ENCODE measurements at places on chromosomes 12 and 14.

- H3K27me3 ChIP-seq, result no peaks in the 10 kb centered on the region
- DNase-seq, result no peak
- peaks cover 33% of the 10 kb centered on the region for H3K4me1 ChIP-seq
- H3K4me3 ChIP-seq, result no peak overlapping the region
- peaks cover 5% of the 10 kb centered on the region for H3K36me3 ChIP-seq
Observed at GRCh38 chr14:73290279-73290678, 53.0 kb downstream of the PAPLN start.

DNA sequence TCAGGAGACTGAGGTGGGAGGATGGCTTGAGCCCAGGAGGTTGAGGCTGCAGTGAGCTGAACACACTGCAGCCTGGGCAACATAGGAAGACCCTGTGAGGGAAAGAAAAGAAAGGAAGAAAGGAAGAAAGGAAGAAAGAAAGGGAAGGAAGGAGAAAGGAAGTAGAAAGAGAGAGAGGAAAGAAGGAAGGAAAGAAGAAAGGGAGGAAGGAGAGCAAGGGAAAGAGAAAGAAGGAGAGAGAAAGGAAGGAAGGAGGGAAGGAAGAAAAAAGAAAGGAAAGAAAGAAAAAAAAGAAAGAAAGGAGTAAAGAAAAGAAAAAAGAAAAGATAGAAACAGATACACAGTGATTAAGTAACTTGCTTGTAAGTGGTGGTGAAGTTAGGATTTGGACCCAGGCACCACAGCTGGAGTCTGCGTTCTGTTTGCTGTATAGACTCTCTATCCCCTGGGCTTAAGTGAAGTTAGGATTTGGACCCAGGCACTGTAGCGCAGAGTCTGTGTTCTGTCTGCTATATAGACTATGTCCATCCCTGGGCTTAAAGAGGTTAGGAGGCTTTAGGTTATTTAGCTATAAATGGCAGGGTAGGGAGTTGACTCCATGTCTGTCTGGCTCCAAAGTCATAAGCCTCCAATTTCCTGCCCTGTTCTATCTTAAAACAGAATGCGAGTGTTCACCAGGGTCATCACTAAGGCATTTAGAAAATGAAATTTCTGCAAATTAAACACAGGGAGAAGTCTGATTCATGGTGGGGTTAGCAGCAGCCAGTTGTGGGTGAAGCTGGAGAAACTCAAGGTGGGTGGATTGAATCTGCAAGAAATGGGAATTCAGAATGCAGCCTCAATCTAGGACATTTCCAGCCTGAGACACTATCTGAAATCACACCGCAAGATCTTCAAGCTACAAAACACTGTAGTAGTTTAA, 13.3 kb upstream of the C12orf75 start:
- H3K27ac ChIP-seq, result no peak overlapping the region
- DNase-seq, result no peak
- no peaks in the 10 kb centered on the region for H3K27me3 ChIP-seq
- H3K36me3 ChIP-seq, result peaks cover 2% of the 10 kb centered on the region
- H3K4me1 ChIP-seq, result peaks cover 8% of the 10 kb centered on the region

GRCh38 chr12:89971880-89972279, 263.2 kb upstream of the ATP2B1 start:
- no peaks in the 10 kb centered on the region for H3K36me3 ChIP-seq
- H3K4me1 ChIP-seq, result peaks cover 13% of the 10 kb centered on the region
- H3K27ac ChIP-seq, result no peak overlapping the region
- H3K4me3 ChIP-seq, result no peak overlapping the region

DNA sequence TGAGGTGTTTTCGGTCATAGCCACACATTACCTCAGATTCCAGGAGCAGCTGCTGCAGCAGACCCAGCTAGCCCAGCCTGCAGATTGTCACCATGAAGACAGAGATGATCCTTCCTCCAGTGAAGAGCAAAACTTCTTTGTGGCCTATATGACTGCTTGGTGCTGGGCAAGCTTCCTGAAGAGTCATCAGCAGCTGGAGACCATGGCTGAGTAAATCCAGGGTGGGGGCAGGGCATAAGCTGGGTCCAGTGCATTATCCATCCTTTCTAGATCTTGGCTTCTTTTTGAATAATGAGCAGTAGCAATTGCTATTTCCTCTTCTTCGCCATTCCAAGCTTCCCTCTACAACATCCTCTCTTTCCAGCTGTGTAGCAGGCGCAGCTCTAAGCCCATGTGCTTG, 373.1 kb upstream of the DDHD1 start:
- no peak for DNase-seq
- no peaks in the 10 kb centered on the region for H3K4me1 ChIP-seq
- no peaks in the 10 kb centered on the region for H3K27me3 ChIP-seq
- H3K4me3 ChIP-seq, result no peak overlapping the region

- H3K36me3 ChIP-seq, result no peaks in the 10 kb centered on the region
- H3K4me1 ChIP-seq, result no peaks in the 10 kb centered on the region
- peaks cover 12% of the 10 kb centered on the region for H3K27me3 ChIP-seq
- no peak overlapping the region for H3K27ac ChIP-seq
Observed at GRCh38 chr12:65945457-65945856, 121.2 kb downstream of the HMGA2 start.

DNA sequence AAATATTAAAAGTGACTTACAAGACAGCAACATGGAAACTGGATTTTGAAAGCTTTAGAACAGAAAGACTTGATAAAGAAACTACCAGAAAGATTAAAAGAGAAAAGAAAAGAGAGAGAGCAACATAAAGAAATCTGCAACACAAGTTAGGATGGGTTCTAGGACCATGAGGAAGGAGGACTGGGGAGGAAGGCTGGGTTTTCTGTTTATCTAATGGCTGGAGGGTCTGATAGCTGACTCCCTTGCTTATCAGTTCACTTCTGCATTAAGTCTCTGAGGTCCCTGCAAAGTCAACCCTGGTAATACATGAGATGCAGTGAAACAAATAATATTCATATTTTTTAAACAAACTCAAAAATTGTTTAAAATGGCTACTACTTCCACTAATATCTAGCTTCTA, 90.1 kb downstream of the RPAP3 start:
- no peaks in the 10 kb centered on the region for H3K4me1 ChIP-seq
- no peak for DNase-seq
- no peak overlapping the region for H3K27ac ChIP-seq
- H3K4me3 ChIP-seq, result no peak overlapping the region
- H3K36me3 ChIP-seq, result peaks cover 31% of the 10 kb centered on the region
- H3K27me3 ChIP-seq, result no peaks in the 10 kb centered on the region

GRCh38 chr12:59304077-59304721, 291.6 kb upstream of the SLC16A7 start:
- no peaks in the 10 kb centered on the region for H3K36me3 ChIP-seq
- H3K27ac ChIP-seq, result no peak overlapping the region
- DNase-seq, result no peak
- H3K4me3 ChIP-seq, result no peak overlapping the region
- no peaks in the 10 kb centered on the region for H3K4me1 ChIP-seq

GRCh38 chr14:103292426-103293374, 41.3 kb upstream of the EIF5 start:
- DNase-seq, result peak; percentile 73
- H3K27ac ChIP-seq, result no peak overlapping the region
- no peak overlapping the region for H3K4me3 ChIP-seq
- peaks cover 26% of the 10 kb centered on the region for H3K27me3 ChIP-seq
- H3K4me1 ChIP-seq, result no peaks in the 10 kb centered on the region
- no peaks in the 10 kb centered on the region for H3K36me3 ChIP-seq

GRCh38 chr14:86999036-86999435, 993.9 kb downstream of the GALC start:
- H3K27ac ChIP-seq, result no peak overlapping the region
- no peaks in the 10 kb centered on the region for H3K27me3 ChIP-seq
- DNase-seq, result no peak
- no peaks in the 10 kb centered on the region for H3K4me1 ChIP-seq

GRCh38 chr12:13583630-13584029, 387.1 kb downstream of the EMP1 start:
- H3K36me3 ChIP-seq, result no peaks in the 10 kb centered on the region
- H3K4me3 ChIP-seq, result no peak overlapping the region
- DNase-seq, result no peak
- H3K27ac ChIP-seq, result no peak overlapping the region

DNA sequence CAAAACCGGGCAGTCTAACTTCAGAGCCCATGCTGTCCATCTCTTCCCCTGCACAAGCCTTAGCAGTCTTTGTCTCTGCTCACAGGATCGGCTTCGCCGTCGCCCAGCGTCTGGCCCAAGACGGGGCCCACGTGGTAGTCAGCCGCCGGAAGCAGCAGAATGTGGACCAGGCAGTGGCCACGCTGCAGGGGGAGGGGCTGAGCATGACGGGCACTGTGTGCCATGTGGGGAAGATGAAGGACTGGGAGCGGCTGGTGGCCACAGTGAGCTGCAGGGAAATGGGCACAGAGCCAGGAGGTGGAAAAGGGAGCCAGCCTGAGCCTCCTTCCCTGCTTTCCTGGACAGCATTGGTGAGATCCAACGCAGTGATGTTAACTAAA, 14.2 kb upstream of the CARMIL3 start:
- H3K36me3 ChIP-seq, result no peaks in the 10 kb centered on the region
- H3K27me3 ChIP-seq, result no peaks in the 10 kb centered on the region
- no peak overlapping the region for H3K4me3 ChIP-seq
- no peak overlapping the region for H3K27ac ChIP-seq
- DNase-seq, result no peak

DNA sequence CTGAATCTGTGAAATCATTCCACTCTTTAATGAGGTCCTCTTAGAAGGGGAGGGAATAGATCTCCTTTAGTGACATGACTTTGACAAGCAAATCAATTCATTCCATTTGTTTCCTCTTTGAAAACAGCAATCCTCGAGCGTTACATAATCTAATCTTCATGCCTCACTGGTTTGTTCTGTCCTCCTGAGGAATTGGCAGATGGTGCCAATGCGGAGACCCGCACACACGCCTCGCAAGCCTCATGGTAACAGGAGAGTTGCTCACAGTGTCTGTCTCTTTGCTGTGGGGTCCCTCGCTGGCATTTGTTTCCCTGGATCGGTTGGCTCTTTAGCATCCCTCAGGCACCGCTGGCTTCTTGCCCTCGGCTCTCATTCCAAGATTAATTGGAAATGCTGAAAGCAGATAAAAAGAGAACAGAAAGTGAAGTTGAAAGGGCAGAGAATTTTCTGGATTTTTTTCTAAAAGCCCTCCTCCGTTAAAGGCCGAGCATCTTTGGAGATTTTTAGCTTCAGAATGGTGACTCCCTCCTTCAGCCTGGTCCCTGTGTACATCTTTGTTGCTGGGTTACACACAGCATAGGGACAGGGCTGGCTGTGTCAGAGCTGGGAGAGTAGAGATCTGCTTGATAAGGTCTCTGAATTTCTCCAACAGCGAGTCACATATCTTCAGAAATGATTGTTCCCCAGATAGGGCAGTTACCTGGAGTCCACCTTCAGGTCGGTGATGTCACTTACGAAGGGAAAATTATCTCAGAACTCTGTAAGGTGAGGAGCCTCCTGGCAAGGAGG, 10.1 kb upstream of the CABP1 start:
- no peak overlapping the region for H3K27ac ChIP-seq
- no peak overlapping the region for H3K4me3 ChIP-seq
- H3K4me1 ChIP-seq, result no peaks in the 10 kb centered on the region

GRCh38 chr14:65877624-65878023, 465.1 kb downstream of the FUT8 start:
- H3K36me3 ChIP-seq, result peaks cover 2% of the 10 kb centered on the region
- H3K27ac ChIP-seq, result no peak overlapping the region
- no peaks in the 10 kb centered on the region for H3K27me3 ChIP-seq
- no peak overlapping the region for H3K4me3 ChIP-seq
- peaks cover 14% of the 10 kb centered on the region for H3K4me1 ChIP-seq

DNA sequence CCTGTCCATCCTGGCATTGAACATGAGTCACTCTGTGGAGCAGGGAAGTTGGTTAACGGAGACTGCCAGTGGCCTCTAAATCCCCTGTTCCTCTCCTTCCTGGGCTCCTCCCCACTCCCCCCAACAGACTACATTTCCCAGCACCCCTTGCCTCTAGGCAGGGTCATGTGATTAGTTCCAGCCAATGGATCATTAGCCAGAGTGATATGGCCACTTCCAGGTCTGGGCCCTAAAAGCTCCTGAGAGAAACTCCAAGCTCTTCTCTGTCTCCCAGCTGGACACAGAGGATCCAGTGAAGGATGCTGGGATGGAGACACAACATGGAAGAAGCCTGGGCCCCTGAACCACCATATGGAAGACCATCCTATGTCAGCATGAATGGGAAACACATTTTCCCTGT, 54.4 kb upstream of the RFLNA start:
- no peaks in the 10 kb centered on the region for H3K4me1 ChIP-seq
- H3K27me3 ChIP-seq, result no peaks in the 10 kb centered on the region
- H3K36me3 ChIP-seq, result peaks cover 2% of the 10 kb centered on the region
- no peak overlapping the region for H3K27ac ChIP-seq
- no peak overlapping the region for H3K4me3 ChIP-seq

DNA sequence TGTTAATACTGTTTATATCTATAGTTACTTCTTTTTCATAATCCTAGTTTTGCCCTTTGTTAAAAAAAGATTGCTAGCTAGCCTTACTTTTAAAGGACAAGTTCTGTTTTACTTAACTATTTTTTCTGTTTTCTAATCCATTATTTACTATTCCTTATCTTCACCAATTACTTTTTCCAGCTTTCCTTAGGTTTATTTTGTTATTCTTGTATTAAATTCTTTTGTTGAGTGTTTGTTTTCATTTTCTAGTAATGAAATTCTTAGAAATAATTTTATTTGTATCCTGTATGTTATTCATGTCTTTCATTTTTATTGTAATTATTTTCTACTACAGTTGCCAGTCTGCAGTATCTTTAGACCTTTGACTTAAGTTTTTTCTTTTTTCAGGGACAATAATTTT, 45.7 kb upstream of the GXYLT1 start:
- no peak overlapping the region for H3K4me3 ChIP-seq
- peaks cover 15% of the 10 kb centered on the region for H3K36me3 ChIP-seq
- peaks cover 7% of the 10 kb centered on the region for H3K4me1 ChIP-seq
- H3K27ac ChIP-seq, result no peak overlapping the region
- no peaks in the 10 kb centered on the region for H3K27me3 ChIP-seq

DNA sequence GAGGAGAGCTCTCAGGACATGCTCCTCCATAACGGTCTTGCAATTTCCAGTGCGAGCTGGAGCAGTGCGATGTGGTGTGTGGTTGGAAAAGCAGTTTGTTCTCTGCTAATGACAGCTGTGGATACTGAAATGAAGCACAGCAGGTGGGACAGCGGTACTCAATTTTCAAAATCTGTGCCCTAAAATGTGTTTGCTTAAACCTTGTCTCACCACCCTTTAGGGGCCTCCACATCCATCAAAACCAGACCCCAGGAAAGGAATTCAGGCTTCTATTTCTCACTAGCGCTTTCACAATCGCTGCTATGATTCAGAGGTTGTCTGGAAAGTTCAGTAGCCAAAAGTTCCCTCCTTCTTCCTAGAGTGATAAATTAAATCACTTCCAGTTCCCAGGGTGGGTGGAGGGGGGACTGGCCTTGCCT, 440.8 kb downstream of the EGLN3 start:
- no peak overlapping the region for H3K27ac ChIP-seq
- H3K36me3 ChIP-seq, result no peaks in the 10 kb centered on the region
- H3K4me1 ChIP-seq, result no peaks in the 10 kb centered on the region
- no peak for DNase-seq
- no peaks in the 10 kb centered on the region for H3K27me3 ChIP-seq
- no peak overlapping the region for H3K4me3 ChIP-seq

DNA sequence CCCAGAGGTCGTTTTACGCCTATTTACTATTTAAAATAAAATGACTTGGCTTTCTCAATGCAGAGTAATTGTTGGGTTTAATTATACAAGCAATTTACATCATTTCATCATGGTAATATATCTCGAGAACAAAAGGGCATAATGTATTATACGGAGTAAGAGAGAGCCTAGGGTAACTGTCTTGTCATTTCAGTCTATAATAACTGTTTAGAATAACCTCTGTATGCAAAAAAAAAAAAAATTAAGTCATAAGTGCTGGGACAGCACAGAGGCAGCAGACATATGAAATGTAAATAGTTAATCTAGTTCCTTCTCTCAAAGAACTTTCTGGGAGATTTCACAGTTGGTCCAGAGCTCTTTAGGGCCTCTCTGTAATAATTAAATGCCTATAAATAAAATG, 284.9 kb downstream of the TMTC2 start:
- no peak overlapping the region for H3K4me3 ChIP-seq
- no peaks in the 10 kb centered on the region for H3K36me3 ChIP-seq
- no peak overlapping the region for H3K27ac ChIP-seq
- no peak for DNase-seq
- H3K27me3 ChIP-seq, result no peaks in the 10 kb centered on the region

All from activated naive CD8-positive, alpha-beta T cell treated with anti-CD3 and anti-CD28 coated beads for 36 hours (primary cell).